Activated CD4-positive, alpha-beta T cell treated with anti-CD3 and anti-CD28 coated beads, Interleukin-2, amount 10 ng/mL, durations not matched to agents 24 days and 14 days (primary cell): ENCODE measurements at places on chromosomes 12 and 14. TPM values are rescaled to one million over a fixed set of nuclear protein-coding genes. Genes with fewer than 3 reads are reported as not detected.

GRCh38 chr12:104516821-104517220 is 60.1 kb downstream of the CHST11 start:
- no peak overlapping the region for H3K4me3 ChIP-seq
- no peak for DNase-seq
- H3K36me3 ChIP-seq = peaks cover 11% of the 10 kb centered on the region

Gene GLT1D1
- 2.2 TPM in 2 replicates for total RNA-seq

DNA sequence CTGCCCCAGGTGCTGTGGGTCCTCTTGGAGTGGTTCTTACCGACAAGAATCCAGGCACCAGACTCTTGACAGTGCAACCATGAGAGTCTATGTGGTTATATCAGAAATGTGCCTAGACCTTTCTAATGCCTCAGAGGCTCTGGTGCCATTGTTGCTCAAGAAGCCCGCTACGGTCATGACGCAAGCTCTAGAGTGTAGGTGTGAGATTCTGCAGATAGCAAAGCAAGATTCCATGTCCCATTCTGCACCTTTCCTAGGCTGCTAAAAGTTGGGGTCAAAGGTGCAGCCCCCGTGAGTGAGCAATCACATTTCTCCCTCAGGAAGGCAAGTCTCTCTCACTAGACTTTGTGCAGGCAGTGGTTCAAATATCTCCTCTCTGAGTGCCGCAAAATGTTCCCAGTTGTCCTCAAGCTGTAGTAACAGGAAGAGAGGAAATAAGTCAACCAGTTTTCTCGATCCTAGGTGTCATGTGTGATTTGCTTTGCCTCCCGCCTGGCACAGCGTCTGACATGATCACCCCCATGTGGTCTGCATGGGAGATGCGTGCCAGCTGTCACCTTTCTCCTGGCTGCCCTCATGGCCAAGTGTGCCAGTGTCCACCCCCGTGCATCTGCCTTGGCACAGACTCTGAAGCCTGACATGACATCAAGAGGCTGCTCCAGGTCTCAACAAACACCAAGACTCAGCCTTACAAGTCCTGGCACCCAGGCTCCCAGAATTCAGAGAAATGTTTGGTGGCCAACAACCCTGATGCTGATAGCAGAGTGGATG is 122.5 kb upstream of the COCH start:
- H3K4me1 ChIP-seq = no peaks in the 10 kb centered on the region
- H3K36me3 ChIP-seq = no peaks in the 10 kb centered on the region
- no peak overlapping the region for H3K27ac ChIP-seq
- peaks cover 2% of the 10 kb centered on the region for H3K27me3 ChIP-seq
- no peak overlapping the region for H3K4me3 ChIP-seq

DNA sequence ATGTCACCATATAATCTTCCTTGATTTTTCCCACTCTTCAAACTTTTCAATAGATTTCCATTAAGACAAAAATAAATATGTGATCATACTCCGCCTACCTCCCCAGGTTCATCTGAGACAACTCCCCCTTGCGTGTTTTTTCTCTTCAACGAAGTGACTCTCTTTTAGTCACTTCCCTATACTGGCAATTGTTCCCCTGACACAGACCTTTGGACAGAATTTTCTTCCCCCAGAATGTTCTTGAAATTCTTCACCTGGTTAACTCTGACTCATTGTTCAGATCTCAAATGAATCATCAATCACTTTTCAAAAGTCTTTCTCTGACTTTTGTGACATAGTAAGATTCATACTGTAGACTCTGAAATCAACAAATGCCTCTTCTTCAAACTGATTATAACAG is 727.3 kb upstream of the LMO3 start:
- no peak overlapping the region for H3K4me3 ChIP-seq
- H3K4me1 ChIP-seq = no peaks in the 10 kb centered on the region
- no peaks in the 10 kb centered on the region for H3K27me3 ChIP-seq
- H3K36me3 ChIP-seq = no peaks in the 10 kb centered on the region
- no peak for DNase-seq
- H3K27ac ChIP-seq = no peak overlapping the region

Gene DEPDC4
- total RNA-seq = 1.3 and 2.9 TPM in 2 replicates

Gene C14orf119
- total RNA-seq = 50.9 and 54.3 TPM in 2 replicates
